Fibroblast of lung (primary cell): ENCODE measurements at places on chromosomes 6 and 20. TPM values are rescaled to one million over a fixed set of nuclear protein-coding genes. Genes with fewer than 3 reads are reported as not detected.

- no peak for DNase-seq
These were observed 60.8 kb downstream of the SLC16A10 start for GRCh38 chr6:111148110-111148509.

The TENT5A gene
- polyA plus RNA-seq = 8.3 and 16.6 TPM in 2 replicates

GRCh38 chr20:6381887-6382286 lies 259.1 kb upstream of the FERMT1 start:
- DNase-seq = peak; percentile 5

DNA sequence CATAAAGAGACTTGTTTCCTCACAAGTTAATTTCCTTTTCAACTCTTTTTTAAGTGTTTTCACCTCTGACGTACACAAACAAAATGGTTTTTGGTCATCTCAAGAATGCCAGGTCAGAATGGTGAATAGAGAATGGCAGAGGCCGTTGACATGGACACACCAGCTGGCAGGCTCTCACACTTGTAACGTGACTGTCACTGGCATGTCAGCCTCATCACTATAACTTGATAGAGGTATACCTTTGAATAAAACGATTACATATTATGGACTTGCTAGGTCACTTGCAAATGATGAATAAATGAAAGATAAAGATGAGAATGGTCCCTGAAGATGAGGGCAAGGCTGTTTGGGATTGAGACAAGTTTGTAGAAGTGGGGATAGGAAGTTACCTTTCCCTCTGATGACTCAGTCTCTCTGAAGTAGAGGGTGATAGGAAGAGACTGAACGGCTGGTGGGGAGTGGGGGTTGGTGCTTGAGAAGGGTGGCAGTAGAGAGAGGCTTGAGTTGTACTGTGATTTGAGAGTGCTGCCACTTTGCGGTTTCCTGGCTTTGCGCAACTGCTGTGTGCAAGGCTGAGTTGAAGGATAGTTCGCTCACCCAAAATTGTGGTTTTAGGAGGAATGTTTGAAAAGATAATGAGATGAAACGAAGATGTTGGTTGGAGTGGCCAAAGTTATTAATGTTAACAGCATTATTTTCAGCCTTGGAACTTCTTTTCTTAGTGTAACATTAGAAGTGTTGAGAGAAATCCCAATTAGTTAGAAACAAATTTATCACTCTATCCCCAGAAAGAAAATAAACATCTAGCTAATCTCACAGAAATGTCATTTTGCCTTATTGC lies 30.3 kb downstream of the TBPL1 start:
- DNase-seq = peak; percentile 80

The C6orf58 gene
- polyA plus RNA-seq = 0.05 TPM in 1 of 2 replicates, not detected in the other

The KIAA1586 gene
- polyA plus RNA-seq = 7.8 and 8.2 TPM in 2 replicates

The SNAP91 gene
- 0.02 TPM in 2 replicates for polyA plus RNA-seq

DNA sequence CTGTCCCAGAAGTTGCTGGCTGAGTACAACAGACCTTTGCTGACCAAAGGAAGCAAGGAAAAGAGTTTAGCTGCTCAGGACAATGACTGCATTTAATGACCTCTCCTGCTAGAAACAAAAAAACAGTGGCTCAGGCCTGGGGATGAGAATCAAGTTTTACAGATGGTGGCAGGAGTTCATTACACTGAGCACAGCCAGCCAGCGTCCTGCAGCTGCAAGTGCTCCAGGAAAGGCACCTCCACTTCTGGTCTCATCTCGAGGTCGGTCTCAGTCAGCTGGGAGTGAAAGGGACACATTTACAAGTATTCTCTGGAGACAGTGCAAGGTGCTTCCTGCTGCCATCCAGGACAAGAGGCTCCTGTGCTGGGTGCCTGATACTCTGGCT lies 362.7 kb downstream of the THBS2 start:
- no peak for DNase-seq

The PRPH2 gene
- 4.0 and 6.3 TPM in 2 replicates for polyA plus RNA-seq

- peak; percentile 89 for DNase-seq
These were observed 37.0 kb upstream of the KCNG1 start for GRCh38 chr20:51059862-51060261.

The OR12D3 gene
- polyA plus RNA-seq = not detected in 2 replicates

The ANKRD66 gene
- not detected in 2 replicates for polyA plus RNA-seq

DNA sequence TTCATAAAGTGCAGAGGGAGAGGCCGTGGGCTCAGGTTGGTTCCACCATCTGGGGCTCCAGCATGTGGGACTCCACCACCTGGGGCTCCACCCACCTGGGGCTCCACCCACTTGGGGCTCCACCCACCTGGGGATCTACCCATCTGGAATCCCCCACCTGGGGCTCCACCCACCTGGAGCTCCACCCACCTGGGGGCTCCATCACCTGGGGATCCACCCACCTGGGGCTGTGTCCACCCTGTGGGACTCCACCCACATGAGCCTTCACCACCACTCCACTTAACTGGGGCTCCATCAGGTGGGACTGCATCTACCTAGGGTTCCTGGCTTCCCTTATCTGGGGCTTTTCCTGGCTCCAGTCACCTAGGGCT lies 226.0 kb upstream of the CDYL start:
- no peak for DNase-seq

The KCNQ5 gene
- polyA plus RNA-seq = 0.74 and 3.1 TPM in 2 replicates

DNA sequence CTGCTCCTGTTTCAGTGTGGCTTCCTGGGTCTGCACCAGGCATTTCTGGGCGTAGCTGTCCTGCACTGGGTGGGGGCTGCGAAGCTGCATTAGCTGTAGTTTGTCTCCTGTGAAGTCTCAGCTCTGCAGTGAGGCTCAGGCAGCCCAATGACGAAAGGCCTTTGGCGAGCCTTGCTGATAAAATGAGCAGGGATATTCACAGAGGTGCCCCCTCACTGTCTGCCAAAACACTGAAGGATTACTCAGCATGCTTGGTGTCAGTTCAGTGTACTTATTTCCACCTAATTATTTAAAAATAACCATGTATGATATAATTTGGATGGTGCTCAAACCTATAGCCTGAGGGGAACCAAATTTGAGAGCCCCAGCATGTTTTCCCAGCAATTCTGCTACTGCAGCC lies 73.5 kb downstream of the ECT2L start:
- peak; percentile 29 for DNase-seq

DNA sequence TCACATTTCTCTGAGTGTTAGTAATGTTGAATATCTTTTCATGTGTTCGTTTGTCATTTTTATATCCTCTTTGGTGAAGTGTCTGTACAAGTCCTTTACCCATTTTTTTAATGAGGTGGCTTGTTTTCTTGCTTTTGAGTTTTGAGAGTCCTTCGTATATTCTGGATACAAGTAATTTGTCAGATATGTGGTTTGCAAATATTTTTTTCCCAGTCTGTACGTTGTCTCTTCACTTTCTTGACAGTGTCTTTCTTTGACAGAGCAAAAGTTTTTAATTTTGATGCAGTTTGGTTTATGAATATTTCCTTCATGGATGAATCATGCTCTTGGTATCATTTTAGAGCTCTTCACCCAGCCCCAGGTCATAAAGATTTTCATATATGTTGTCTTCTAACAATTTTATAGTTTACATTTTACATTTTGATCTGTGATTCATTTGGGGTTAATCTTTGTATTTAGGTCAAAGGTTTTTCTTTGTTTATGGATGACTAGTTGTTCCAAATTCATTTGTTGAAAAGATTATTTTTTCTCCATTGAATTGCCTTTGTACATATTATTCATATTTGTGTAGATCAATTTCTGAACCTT lies 152.5 kb downstream of the MRPL14 start:
- DNase-seq = no peak

DNA sequence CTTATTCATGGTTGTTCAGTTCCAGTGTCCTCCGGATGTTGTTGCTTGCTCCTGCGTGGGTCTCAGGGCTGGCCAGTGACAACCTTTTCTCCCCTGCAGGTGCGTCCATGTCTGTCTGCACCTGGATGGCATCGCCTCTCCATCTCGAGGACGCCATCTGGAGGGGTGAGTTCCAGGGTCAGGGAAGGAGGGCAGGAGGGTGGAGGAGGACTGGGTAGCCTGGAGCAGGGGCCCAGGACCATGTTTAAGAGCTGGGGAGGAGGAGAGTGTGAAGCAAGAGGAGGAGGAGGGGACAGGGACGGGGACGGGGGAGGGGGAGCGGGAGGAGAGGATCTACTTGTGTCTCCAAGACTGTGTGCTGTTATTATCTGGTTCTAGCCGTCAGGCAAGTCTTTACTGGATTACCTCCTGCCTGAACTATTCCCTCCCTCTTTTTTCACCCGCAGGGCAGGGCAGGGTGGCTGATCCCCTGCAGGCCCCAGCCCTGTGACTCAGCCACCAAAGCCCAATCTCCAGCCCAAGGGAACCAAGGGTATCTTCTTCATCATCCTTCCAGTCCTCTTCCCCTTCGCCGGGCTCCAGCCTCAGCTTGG lies 32.2 kb upstream of the TULP1 start:
- DNase-seq = no peak

GRCh38 chr20:37907677-37908401 lies 4.9 kb downstream of the VSTM2L start:
- DNase-seq = peak; percentile 92

The DZANK1 gene
- polyA plus RNA-seq = 1.2 and 1.3 TPM in 2 replicates

DNA sequence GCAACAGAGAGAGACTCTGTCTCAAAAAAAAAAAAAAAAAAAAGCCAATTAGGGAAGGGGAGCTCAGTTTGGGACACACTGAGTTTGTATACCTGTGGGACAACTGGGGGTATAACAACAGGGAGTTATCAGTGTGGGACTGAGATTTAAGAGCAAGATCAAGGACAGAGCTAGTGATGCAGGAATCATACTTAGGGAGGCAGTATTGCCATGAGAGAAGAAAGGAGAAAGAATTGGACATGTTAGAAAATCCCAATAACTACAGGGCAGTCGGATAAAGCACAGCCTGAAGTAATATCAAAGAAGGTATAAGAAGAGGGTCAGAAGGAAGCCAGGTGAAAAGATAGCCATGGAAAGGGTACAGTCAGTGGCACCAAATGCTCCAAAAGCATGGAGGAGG lies 121.2 kb downstream of the PTPRT start:
- DNase-seq = no peak

GRCh38 chr6:7260291-7261031 lies 52.5 kb downstream of the SSR1 start:
- DNase-seq = no peak

The BCAS4 gene
- polyA plus RNA-seq = 14.1 and 26.0 TPM in 2 replicates

The VARS2 gene
- polyA plus RNA-seq = 6.8 and 11.4 TPM in 2 replicates

The USP49 gene
- polyA plus RNA-seq = 1.0 and 1.5 TPM in 2 replicates

DNA sequence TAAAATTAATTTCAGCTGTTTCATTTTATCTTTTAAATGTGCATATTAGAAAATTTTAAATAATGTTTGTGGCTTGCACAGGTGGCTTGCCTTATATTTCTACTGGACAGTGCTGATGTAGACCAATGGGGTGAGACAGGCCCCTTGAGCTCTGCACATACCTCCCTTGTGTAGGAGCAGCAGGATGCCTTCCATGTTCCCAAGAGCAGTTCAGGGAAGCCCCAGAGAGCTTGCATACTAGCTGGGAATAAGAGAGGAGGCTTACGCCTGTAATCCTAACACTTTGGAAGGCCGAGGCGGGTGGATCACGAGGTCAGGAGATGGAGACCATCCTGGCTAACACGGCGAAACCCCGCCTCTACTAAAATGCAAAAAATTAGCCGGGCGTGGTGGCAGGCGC lies 61.4 kb downstream of the RFPL4B start:
- DNase-seq = no peak

The TBC1D22B gene
- 6.3 and 7.2 TPM in 2 replicates for polyA plus RNA-seq

- DNase-seq = peak; percentile 90
These were observed 131.3 kb upstream of the GMDS start for GRCh38 chr6:2376429-2377355.

GRCh38 chr6:85637579-85637978 lies 5.1 kb downstream of the SYNCRIP start:
- no peak for DNase-seq

GRCh38 chr6:27518881-27519795 lies 46.2 kb upstream of the ZNF184 start:
- peak; percentile 94 for DNase-seq

GRCh38 chr6:42764911-42765648 lies 16.8 kb upstream of the BICRAL start:
- no peak for DNase-seq

GRCh38 chr20:187733-188132 lies 1.8 kb downstream of the DEFB128 start:
- no peak for DNase-seq

The HAO1 gene
- polyA plus RNA-seq = not detected in 2 replicates

DNA sequence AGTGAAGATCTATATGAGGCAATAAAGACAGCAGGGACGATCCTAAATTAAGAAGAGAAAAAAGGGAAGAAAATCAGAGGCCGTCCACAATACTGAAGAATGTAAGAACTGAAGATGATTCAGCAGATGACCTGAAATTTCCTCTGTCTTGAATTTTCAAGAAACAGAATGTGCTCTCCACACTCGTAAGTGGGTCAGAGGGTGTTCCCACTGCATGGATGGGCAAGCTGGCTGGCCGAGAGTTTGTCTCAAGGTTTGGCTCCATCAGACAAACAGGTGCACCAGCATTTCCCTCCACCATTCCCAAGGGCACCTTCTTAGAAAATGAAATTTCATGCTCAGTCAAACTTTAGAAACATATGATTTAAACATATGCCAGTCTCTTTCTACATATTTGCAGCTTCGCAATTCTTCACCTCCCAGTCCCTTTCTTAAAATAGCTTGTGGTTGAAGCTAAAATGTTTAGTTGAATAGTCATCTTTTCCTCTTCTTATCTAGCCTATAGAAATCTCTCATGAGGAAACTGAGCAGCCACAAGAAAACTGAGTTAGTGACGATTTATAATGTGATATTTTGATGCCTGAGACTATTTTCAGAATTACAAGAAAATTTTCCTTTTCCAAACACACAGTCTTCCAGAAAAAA lies 576.4 kb downstream of the PRKN start:
- peak; percentile 66 for DNase-seq

- DNase-seq = no peak
These were observed 131.1 kb downstream of the PREX1 start for GRCh38 chr20:48696671-48697070.

- DNase-seq = no peak
These were observed 38.8 kb upstream of the KHDRBS2 start for GRCh38 chr6:62324834-62325233.

- no peak for DNase-seq
These were observed 619 bp downstream of the DAAM2 start for GRCh38 chr6:39792540-39793450.

The PHACTR3 gene
- not detected in 2 replicates for polyA plus RNA-seq

- DNase-seq = no peak
These were observed 784.2 kb downstream of the KIF16B start for GRCh38 chr20:15789079-15789478.

DNA sequence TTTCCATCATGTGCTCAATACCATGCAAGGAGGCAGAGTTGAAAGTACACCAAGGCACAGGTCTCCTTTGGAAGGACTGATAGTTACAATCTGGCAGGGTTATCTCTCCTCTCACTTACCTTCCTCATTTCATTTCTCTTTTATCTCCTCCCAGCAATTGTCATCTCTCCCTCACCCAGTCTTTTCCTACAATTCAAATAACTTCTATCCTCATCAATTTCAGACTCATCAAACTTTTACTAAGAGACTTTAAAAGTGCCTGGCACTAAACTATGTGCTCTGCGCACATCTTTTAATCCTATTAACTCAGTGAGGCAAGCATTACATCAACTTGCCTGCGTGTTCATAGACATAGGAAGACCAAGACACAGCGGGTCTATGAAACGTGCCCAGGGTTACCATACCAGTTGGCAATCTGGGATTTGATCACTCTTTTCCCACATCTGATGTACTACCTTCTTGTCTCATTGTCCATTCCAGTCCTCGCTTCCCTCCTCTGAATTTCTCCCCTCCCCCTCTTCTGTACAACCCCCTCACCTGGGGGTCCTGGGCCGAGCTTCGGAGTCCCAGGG lies 1.2 kb downstream of the VARS1 start:
- peak; percentile 49 for DNase-seq
